ENCODE measurements at places on chromosomes 2 and 18.

DNA sequence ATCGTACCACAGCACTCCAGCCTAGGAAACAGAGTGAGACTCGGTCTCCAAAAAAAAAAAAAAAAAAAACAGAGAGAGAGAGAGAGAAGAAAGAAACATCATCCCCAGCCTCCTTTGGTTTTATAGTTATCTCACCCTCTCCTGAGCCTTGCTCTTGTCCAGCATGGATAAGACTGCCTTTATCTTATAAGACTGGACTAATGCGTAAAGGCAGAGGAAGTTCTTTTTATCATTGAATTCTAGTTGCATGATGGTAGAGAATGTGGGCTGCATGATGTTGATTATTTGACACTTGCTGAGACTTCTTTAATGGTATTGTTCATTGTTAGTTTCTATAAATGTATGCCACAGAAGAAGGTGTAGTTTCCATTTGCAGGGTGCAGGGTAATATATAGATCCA, 124.4 kb downstream of the ZBTB7C start:
- DNase-seq: no peak

DNA sequence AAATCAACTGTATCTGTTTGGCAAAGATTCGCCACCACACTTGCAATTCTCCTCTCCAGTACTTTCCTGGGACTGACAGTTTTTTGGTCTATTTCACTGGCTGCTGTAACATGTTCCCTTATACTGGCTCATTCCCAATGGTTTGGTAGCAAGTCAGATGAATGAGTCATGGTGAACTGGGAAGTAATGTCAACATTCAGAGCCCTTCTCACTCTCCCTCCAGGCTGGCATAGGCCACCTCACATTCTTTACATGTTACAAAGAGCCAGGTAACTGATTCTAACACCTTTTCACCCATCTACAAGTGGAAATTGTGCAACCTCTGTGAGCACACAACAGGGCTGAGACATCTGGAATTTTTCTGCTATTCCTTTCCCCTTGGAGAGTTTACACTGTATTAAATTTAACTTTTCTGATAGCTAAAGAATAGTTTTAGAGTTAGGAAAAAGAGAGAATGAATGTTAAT, 111.3 kb upstream of the TLK1 start:
- DNase-seq: no peak

DNA sequence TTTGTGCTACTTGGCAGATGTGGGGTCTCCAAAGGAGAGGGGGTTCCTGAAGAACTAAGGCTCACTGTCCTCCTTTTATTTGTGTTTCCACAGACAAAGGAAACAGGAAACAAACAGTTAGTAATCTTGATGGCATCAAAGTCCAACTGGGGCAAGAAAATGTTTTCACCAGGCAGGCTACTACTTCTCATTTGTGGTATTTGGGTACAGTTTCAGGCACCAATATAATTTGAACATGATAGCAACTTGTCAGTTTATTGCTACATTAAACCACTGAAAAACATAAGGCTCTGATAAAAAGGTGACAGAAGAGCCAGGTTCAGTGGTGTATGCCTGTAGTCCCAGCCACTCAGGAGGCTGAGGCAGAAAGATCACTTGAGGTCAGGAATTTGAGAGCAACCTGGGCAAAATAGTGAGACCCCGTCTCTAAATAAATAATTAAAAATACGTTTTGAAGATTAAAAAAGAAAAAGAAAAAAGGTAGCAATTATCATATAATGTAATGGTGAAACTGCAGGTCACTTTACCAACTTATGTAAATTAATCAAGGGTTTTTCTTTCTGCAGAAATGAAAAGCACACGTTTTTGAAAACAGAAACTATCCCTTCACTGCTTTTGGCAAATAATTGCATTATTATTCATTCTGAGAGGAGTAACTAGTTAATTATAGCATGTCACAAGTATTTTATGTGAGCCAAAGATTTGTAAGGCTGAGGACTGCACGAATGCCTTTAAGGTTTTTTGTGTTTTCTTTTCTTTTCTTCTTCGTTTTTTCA, 157.5 kb upstream of the CAVIN2 start:
- DNase-seq: no peak

GRCh38 chr2:235957251-235957650, 210.9 kb downstream of the GBX2 start:
- DNase-seq: no peak

DNA sequence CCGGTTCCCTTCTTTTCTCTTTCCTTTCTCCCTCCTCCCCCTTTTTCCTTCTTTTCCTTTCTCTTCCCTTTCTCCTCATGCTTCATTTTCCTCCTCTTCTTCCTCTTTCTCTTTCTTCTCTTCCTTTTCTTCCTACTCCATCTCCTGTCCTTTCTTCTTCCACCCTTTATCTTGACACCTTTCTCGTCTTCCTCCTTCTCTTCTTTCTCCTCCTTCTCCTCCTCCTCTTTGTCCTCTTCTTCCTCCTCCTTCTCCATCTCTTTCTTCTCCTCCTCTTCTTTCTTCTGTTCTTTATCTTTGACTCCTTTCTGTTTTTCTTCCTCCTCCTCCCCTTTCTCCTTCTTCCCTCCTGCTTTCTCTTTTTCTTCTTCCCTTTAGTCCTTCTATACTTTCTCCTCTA, 53.2 kb downstream of the CELF4 start:
- DNase-seq: no peak

DNA sequence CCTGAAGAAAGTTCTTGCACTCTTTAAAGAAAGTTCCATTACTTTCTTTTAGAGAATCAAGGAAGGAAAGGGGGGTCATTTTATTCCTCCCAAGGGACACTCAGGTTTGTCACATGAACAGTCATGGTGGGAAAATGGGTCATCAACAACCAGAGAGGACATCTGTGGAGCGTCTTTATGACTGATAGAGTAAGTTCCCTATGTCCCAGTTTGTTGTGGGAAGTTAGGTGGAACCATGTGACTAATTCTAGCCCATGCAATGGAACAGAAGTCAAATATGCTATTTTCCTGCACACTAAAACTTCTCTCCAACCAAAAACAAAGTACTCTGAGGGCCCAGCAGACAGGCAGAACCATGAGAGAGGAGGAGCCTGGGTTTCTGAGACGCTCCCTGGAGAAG, 165.6 kb upstream of the SERTAD2 start:
- no peak for DNase-seq

- DNase-seq: no peak
These were observed 244.2 kb upstream of the SALL3 start for GRCh38 chr18:78735131-78736014.

- no peak for DNase-seq
These were observed 37.8 kb downstream of the RRM2 start for GRCh38 chr2:10160203-10160955.

GRCh38 chr2:118982039-118982438, 40.0 kb downstream of the MARCO start:
- no peak for DNase-seq

DNA sequence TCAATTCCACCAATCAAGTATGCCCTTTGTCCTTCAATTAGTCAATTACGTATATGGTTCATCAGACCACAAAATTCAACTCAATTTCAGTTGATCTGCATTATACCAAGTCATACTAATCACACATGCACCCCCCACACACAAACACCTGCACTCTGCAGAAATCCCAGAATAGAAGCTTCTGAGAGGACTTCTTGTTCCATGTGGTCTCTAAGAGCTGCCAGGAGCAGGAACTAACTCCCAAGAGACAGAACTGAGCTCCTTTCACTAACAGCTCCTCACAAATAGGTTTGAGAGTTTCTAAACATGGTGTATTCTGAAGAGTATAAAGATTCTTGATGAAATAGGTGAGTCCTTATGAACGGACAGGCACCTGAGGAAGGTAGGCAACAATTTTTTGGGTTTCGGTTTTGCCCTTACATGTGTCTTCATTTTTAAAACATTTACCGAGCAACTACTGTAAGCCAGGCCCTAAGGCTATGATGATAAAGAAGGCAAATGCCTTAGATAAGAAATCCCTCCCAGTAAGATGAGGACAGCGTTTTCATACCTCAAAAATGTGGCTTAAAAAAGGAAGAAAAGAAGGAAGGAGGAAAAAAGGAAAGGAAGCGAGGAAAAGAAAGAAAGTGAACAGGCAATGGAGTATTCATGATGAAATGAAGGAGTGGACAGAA, 183.1 kb downstream of the PID1 start:
- no peak for DNase-seq

GRCh38 chr2:144348846-144349245, 171.1 kb downstream of the ZEB2 start:
- no peak for DNase-seq

- DNase-seq: no peak
These were observed 34.9 kb upstream of the AFTPH start for GRCh38 chr2:64489081-64489751.

DNA sequence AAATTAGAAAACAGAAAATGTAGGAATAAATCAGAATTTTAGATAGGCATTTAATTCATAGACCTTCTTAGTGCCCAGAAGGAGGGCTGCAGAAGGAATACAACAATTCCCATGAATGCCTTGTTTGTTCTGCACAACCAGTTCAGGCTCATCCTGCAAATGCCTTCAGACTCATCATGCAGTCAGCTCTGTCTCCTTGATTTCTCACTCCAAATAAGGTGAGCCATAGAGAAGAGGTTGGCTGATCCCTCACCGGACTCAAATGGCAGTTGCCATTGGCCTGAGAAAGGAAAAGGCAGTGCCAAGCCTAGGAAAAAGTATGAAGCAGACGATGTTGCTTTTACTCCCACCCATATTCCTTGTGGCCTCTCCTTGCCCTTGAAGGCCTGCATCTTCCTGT, 50.3 kb downstream of the DSC3 start:
- DNase-seq: no peak

DNA sequence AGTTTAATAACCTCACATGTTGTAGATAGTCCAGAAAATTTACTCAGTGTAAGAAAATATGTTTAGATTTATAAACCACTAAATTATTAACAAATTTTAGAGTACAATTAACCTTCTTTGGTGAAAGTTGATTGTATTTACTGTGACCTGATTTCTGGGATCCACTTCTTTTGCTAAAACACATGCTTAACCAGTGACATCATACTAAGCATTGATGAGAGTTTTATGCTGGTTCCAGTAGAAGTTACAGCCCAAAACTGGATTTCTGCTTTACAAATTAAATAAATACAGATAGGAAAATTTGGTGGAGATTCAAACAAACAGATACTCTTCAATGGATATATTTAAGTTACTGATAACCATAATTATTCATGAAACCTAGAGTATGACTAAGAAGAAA, 40.9 kb downstream of the RBBP8 start:
- DNase-seq: no peak

DNA sequence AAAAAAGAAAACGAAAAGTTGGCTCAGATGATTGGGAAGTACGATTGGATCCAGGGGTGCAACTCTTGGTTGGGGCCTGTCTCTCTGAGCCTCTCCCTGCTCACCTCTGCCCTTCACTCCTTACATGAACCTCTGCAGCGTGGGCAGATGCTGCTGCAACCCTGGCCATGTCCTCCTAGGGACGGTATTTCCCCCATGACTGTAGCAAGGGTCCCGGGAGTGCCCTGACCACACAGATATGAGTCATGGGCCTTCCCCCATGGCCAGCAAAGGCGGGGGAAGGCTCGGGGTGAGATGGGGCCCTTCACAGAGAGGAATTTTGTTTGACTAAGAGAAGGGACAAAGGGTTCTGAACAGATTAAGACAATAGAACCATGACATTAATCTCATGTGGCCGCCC, 129.0 kb downstream of the NCK2 start:
- no peak for DNase-seq

GRCh38 chr18:31776093-31776492, 15.4 kb upstream of the SLC25A52 start:
- no peak for DNase-seq

DNA sequence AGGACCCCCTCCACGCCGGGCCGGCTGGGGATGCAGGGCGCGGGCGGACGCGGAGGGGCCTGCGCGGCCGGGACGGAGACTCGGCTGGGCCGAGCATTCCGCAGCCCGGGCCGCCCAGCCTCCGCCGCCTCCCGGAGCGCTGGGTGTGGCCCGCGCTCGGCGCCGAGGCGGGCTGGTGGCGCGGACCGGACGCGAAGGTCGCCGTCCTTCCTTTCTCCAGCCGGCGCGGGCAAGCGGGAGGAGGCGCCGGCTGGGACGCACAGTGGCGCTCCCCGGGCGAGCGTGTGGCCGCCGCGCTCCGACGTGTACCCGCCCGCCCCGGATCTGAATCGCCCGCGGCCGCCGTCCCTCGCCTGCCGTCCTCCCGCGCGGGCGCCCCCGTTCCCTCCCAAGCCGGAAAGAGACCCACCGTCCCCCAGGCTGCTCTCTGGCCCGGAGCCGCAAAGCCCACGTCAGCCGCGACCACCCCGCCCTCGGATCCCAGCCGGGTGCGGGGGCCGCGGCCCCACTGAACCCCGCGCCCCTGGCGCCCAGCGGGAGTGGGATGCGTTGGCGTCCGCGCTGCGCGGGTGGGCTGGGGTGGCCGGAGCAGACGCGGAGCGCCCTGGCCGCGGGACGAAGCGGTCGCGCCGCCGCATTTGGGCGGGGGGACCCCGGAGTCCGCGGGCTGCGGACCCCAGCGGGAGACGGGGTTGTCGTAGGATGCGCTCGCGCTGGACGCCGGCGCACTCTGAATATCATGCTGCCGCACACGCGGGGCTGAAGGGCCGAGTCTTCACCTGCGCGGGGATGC, 634 bp downstream of the SPATS2L start:
- no peak for DNase-seq

- no peak for DNase-seq
These were observed 457.3 kb downstream of the RIT2 start for GRCh38 chr18:42658171-42658570.

GRCh38 chr2:174439323-174439722, 43.8 kb downstream of the SCRN3 start:
- DNase-seq: no peak

DNA sequence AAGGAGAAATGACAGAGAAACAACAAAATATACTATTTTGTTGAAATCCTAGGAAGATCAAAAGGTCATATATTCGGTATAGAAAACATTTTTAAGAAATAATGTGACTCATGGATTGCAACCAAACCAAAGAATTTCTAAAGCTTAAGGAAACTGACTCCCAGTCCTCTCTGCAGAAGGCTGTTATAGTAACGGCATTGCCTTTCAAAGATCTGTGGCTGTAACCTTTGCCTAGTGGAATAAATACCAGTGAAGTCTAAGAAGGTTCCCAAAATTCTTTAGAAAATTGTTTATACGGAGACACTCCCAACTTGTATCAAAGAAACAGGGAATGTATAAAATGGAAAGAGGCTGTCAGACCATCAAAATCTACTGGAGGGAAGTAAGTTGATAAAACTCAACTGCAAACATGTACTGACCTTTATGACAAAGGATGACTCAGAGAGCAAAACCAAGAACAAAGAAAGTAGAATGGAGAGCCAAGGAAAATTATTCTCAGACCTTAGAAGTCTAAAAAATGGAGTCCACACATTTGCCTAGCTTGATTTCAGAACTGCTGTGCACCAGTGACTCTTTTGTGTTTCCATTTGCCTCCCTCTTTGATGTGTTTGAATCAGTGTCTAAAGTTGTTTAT, 48.6 kb upstream of the FSIP2 start:
- no peak for DNase-seq

GRCh38 chr2:10415048-10415447, 33.1 kb downstream of the ODC1 start:
- DNase-seq: no peak

All from skin of body (tissue), 3 donors.